ENCODE measurements at places on chromosomes 2 and 18.

GRCh38 chr2:47782381-47782670 lies 619 bp upstream of the MSH6 start:
- DNase-seq, result no peak

GRCh38 chr2:143463719-143464118 lies 334.5 kb downstream of the ARHGAP15 start:
- no peak for DNase-seq

GRCh38 chr2:236946871-236947270 lies 138.8 kb upstream of the COPS8 start:
- no peak for DNase-seq

- no peak for DNase-seq
Observed at GRCh38 chr2:57343391-57344006, 703.1 kb upstream of the VRK2 start.

GRCh38 chr2:60140185-60140584 lies 413.3 kb downstream of the BCL11A start:
- DNase-seq, result no peak

Data from iPS DF 19.7 (cell line).